Central memory CD8-positive, alpha-beta T cell (primary cell): ENCODE measurements at places on chromosomes 4 and X.

DNA sequence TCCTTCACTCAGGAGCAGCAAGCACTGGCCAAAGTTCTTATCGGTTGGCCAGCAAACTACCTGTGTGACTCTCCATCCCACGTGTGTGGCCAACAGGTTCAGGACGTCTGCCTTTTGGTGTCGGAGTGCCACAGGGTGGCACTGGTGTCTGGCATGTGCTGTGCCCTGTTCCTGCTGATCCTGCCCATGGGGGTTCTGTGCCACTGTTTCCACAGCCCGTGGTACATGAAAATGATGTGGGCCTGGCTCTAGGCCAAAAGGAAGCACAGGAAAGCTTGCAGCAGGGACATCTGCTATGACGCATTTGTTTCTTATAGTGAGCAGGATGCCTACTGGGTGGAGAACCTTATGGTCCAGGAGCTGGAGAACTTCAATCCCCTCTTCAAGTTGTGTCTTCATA, 4.6 kb upstream of the TLR2 start:
- H3K4me3 ChIP-seq = no peak overlapping the region
- no peak overlapping the region for H3K27ac ChIP-seq
- no peaks in the 10 kb centered on the region for H3K36me3 ChIP-seq
- peaks cover 71% of the 10 kb centered on the region for H3K27me3 ChIP-seq

DNA sequence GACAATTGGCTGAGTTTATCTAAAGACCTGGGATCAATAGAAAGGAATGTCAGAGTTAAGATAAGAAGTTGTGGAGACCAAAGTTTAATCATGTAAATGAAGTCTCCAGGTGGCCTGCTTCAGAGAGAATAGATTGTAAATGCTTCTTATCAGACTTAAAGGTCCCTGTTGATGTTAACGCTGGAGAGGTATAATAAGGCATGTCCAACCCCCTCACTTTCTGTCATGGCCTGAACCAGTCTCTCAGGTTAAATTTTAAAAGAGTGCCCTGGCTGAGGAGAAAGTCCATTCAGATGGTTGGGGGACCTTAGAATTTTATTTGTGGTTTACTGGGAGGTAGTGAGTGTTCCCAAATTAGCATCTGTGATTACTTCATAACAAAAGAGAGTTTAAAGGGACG, 86.7 kb downstream of the AKAP4 start:
- no peak overlapping the region for H3K27ac ChIP-seq
- no peaks in the 10 kb centered on the region for H3K36me3 ChIP-seq
- H3K4me3 ChIP-seq = no peak overlapping the region
- H3K4me1 ChIP-seq = no peaks in the 10 kb centered on the region
- H3K27me3 ChIP-seq = no peaks in the 10 kb centered on the region

- H3K36me3 ChIP-seq = no peaks in the 10 kb centered on the region
- no peaks in the 10 kb centered on the region for H3K27me3 ChIP-seq
- no peak overlapping the region for H3K27ac ChIP-seq
- H3K4me1 ChIP-seq = peaks cover 15% of the 10 kb centered on the region
Observed at GRCh38 chrX:97398030-97398551, 514.4 kb downstream of the RPA4 start.

DNA sequence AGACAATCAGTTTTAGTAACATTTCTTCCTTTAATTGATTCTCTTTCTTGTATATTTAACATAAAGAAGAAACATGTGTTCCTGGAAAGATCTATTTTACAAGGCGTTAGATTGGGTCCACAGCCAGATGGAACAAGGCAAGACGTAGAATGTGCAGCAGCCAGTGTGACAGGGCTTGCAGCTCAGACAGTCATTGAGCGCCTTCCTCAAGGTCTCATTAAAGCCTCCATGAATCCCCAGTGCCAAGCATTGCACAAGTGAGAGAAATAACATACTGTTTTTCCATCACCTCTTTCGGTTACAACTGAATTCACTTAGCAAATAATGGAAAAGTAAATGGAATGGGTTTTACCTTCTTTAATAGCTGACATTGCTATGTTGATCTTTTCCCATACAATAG, 292.5 kb downstream of the USP46 start:
- H3K36me3 ChIP-seq = peaks cover 2% of the 10 kb centered on the region
- no peak overlapping the region for H3K27ac ChIP-seq
- no peak for DNase-seq
- H3K4me1 ChIP-seq = no peaks in the 10 kb centered on the region
- no peak overlapping the region for H3K4me3 ChIP-seq
- H3K27me3 ChIP-seq = peaks cover 10% of the 10 kb centered on the region

DNA sequence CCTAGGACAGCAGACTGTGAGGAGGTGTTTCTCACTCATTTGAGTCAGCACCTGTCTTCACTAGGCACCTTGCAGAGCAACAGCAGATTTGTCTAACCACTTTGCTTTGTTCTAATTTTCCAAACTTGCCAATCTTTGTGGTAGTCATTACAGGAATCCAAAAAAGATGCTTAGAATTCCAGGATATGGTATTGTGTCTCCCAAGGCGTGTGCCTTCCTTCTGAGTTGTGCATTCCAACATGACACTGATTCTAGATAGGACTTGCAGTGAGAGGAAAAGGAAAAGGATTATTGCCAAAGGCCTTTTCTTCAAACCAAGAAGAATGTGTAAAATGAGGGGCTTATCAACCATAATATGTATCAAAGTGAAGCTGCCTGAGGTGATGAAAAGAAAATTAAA, 126.2 kb downstream of the MAPK10 start:
- no peaks in the 10 kb centered on the region for H3K27me3 ChIP-seq
- no peaks in the 10 kb centered on the region for H3K4me1 ChIP-seq
- H3K27ac ChIP-seq = no peak overlapping the region
- DNase-seq = no peak

- DNase-seq = no peak
- no peak overlapping the region for H3K4me3 ChIP-seq
- no peak overlapping the region for H3K27ac ChIP-seq
- H3K4me1 ChIP-seq = peaks cover 14% of the 10 kb centered on the region
- H3K36me3 ChIP-seq = peaks cover 2% of the 10 kb centered on the region
- no peaks in the 10 kb centered on the region for H3K27me3 ChIP-seq
Observed at GRCh38 chr4:115279330-115279729, 165.9 kb upstream of the NDST4 start.

GRCh38 chrX:65781845-65782244, 114.4 kb downstream of the MSN start:
- no peak for DNase-seq
- peak overlapping the region; percentile 57 for H3K27ac ChIP-seq
- H3K36me3 ChIP-seq = peaks cover 5% of the 10 kb centered on the region
- no peaks in the 10 kb centered on the region for H3K27me3 ChIP-seq

- no peak overlapping the region for H3K4me3 ChIP-seq
- H3K27me3 ChIP-seq = peaks cover 8% of the 10 kb centered on the region
- no peaks in the 10 kb centered on the region for H3K36me3 ChIP-seq
- H3K27ac ChIP-seq = no peak overlapping the region
- no peaks in the 10 kb centered on the region for H3K4me1 ChIP-seq
Observed at GRCh38 chrX:120029354-120029753, 48.1 kb downstream of the RHOXF2B start.

DNA sequence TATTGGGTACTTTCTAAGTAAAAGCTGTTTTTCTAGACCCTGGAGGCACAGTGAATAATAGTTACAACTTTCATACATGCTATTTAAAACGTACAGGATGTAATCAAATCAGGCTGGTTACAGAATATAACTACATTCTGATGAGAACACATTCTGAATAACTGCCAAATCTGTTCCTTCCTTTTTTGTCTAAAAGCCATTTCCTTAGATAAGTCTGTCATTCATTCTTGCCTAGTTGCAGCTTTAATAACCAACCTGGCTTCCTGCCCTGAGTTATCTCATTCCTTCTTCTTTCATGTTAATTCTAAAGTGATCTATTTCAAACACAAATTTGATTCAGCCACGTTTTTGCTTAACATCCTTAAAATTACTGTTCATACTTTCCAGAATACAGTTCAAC, 189.7 kb upstream of the ITM2A start:
- no peaks in the 10 kb centered on the region for H3K27me3 ChIP-seq
- H3K4me1 ChIP-seq = no peaks in the 10 kb centered on the region
- H3K27ac ChIP-seq = no peak overlapping the region

- peaks cover 11% of the 10 kb centered on the region for H3K27me3 ChIP-seq
- H3K4me3 ChIP-seq = peak overlapping the region; percentile 69
- H3K4me1 ChIP-seq = peaks cover 8% of the 10 kb centered on the region
Observed at GRCh38 chrX:129540722-129541184, 694 bp downstream of the OCRL start.

DNA sequence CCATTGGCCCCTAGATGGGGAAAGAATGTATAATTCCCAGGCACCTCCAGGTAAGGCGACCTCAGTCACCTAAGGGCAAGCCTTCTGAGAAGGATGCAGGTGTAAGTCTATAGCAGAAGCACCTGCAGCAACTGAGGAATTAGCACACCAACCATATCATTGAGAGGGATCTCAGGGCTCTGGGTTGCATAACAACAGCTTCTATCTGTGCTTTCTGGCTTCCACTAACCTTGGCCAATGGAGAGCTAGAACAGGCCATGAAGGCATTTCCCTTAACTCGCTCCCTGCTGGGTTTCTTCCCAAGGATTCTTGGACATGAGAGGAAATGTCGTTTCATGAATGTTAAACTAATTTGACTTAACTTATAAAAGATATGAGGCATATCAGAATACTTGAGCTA, 177.8 kb upstream of the GK2 start:
- no peaks in the 10 kb centered on the region for H3K4me1 ChIP-seq
- DNase-seq = no peak
- H3K36me3 ChIP-seq = no peaks in the 10 kb centered on the region
- H3K27ac ChIP-seq = no peak overlapping the region
- H3K4me3 ChIP-seq = no peak overlapping the region

- no peak overlapping the region for H3K4me3 ChIP-seq
- no peaks in the 10 kb centered on the region for H3K4me1 ChIP-seq
- DNase-seq = no peak
- H3K36me3 ChIP-seq = no peaks in the 10 kb centered on the region
Observed at GRCh38 chr4:113837397-113837796, 75.9 kb upstream of the CAMK2D start.

GRCh38 chr4:138673053-138673452, 342.5 kb upstream of the NOCT start:
- H3K4me3 ChIP-seq = no peak overlapping the region
- H3K4me1 ChIP-seq = no peaks in the 10 kb centered on the region
- no peaks in the 10 kb centered on the region for H3K36me3 ChIP-seq
- peaks cover 24% of the 10 kb centered on the region for H3K27me3 ChIP-seq
- DNase-seq = no peak
- no peak overlapping the region for H3K27ac ChIP-seq

GRCh38 chrX:139596068-139596467, 65.5 kb downstream of the F9 start:
- no peak overlapping the region for H3K27ac ChIP-seq
- no peak for DNase-seq
- peaks cover 4% of the 10 kb centered on the region for H3K36me3 ChIP-seq
- H3K4me3 ChIP-seq = no peak overlapping the region
- H3K4me1 ChIP-seq = no peaks in the 10 kb centered on the region
- no peaks in the 10 kb centered on the region for H3K27me3 ChIP-seq

- no peaks in the 10 kb centered on the region for H3K36me3 ChIP-seq
- H3K4me1 ChIP-seq = no peaks in the 10 kb centered on the region
- H3K27me3 ChIP-seq = no peaks in the 10 kb centered on the region
- H3K4me3 ChIP-seq = no peak overlapping the region
Observed at GRCh38 chr4:20356565-20356964, 104.9 kb downstream of the SLIT2 start.

- H3K36me3 ChIP-seq = no peaks in the 10 kb centered on the region
- no peaks in the 10 kb centered on the region for H3K4me1 ChIP-seq
- no peak overlapping the region for H3K4me3 ChIP-seq
- peaks cover 60% of the 10 kb centered on the region for H3K27me3 ChIP-seq
Observed at GRCh38 chr4:6493658-6494304, 21.4 kb upstream of the PPP2R2C start.

DNA sequence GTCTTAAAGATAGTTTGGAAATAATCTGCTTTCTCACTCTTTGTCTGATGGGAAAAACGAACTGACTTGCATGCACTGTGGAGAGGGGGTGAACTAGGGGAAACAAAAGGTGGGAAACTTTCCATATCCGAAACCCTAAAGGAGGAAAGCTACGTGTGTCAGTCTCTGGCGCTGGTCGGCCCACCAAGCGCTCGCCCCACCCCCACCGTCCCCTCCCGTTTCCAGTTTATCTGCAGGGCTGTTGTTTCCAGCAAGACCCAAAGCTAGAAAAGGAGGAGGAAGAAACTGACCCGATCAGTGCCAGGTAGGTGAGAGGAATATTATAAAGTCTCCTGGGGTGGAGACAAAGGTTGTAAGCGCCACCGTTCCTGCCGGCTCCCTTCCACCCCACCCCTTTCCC, 552 bp downstream of the TCEAL9 start:
- peaks cover 20% of the 10 kb centered on the region for H3K27me3 ChIP-seq
- peaks cover 2% of the 10 kb centered on the region for H3K36me3 ChIP-seq
- peak overlapping the region; percentile 79 for H3K4me3 ChIP-seq
- H3K4me1 ChIP-seq = peaks cover 10% of the 10 kb centered on the region

DNA sequence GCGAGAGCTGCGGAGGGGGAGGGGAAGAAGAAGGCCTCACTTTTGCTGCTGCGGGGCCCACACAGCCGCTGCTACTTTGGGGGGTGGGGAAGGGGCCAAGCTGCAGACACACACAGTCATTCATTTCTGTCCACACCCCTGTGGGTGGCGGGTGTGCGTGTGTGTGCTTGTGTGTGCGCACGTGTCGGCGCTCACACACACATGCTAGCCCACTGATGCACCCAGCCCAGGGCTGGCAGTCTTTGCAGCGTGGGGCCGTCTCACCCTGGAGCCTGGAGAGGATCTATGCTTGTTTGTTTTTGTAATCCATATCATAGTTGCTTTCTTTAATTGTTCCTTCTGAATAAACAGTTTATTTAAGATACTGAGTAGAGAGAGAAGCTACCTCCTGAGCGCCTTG, 4.0 kb downstream of the DUSP9 start:
- no peak overlapping the region for H3K27ac ChIP-seq
- no peaks in the 10 kb centered on the region for H3K36me3 ChIP-seq
- no peak for DNase-seq
- H3K27me3 ChIP-seq = peaks cover 6% of the 10 kb centered on the region
- no peaks in the 10 kb centered on the region for H3K4me1 ChIP-seq

DNA sequence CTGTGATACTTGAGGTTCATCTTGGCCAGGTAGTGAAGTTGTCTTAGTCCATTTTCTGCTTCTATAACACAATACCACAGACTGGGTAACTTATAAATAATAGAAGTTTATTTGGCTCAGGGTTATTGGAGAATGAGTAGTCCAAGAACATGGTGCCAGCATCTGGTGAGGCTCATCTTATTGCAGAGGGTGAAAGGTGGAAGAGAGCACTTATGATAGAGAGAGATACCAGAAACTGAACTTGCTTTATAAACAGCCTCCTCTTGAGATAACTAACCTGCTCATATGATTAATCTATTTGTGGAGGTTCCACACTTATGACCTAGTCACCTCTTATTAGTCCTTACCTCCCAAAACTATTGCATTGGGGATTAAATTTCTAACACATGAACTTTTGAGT, 1.6 kb downstream of the C4orf51 start:
- no peak overlapping the region for H3K4me3 ChIP-seq
- H3K4me1 ChIP-seq = no peaks in the 10 kb centered on the region
- H3K27ac ChIP-seq = no peak overlapping the region
- no peak for DNase-seq
- peaks cover 1% of the 10 kb centered on the region for H3K36me3 ChIP-seq

GRCh38 chr4:125316791-125317524, 2.2 kb downstream of the FAT4 start:
- H3K4me3 ChIP-seq = peak overlapping the region; percentile 76
- H3K27ac ChIP-seq = no peak overlapping the region
- no peak for DNase-seq
- H3K36me3 ChIP-seq = no peaks in the 10 kb centered on the region
